LoVo (cell line): ENCODE measurements at places on chromosomes 7 and 10.

DNA sequence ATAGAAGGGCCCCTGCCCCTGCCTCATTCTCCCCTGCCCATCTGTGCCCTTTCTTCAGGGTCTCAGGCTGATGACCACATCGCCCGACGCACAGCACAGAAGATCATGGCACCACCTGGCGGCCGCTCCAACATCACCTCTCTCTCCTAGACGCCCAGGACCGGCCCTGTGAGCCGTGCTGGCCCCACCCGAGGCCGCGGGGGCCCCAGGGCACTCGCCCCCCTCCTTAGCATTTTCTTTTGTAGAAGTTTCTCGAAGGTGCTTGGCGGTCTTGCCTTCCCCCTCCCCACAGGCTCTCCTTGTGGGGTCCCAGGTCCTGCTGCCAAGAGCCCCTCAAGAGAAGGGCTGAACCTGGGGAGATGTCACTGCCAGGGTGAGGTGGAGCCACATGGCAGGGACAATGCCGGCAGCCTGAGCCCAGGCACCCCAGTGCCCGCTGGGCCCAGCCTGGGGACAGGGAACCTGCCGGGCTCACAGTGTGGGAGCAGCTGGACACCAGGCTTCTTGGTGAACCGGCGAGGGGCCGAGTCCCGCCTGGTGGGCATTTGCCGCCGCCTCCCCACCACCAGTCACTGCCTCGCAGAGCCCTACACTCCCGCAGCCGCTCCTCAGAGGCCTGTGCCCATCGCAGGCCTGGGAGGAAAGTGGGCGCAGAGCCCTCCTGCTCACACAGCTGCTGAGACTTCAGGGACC is 18.2 kb downstream of the DPYSL4 start:
- no peak for DNase-seq

DNA sequence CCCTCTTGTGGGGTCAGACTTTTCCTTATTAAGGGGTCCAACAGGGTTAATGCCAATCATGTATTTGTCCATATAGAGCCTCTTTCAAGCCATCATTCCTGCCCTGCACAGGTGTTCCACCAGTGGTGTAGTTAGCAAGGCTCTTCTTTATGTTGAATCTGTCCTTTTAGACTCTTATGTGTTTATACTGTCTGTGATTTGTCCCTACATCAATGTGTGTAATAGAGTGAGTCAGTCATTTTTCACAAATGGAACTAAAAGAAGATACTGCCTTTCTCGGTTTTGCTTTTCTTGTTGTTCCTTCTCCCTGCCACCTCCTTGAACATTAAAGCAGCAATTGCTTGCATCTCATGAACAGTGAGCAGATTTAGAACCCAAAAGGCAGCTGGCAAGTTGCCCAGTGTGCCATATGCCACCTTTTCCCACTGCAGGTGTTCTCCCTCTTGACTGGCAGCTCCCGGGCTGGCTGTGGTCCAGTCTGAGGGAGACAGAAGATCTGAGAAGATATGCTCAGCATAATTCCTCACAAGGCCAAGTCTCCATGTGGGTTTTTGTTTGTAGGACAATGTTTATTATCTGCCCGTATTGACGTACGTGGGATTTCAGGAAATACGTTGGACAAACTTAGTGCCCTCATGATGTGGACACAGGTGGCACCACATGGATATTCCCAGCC is 154.1 kb downstream of the LHFPL3 start:
- no peak for DNase-seq

- DNase-seq: peak; percentile 86
Measured at GRCh38 chr7:102272075-102272916, 14.4 kb upstream of the SH2B2 start.

DNA sequence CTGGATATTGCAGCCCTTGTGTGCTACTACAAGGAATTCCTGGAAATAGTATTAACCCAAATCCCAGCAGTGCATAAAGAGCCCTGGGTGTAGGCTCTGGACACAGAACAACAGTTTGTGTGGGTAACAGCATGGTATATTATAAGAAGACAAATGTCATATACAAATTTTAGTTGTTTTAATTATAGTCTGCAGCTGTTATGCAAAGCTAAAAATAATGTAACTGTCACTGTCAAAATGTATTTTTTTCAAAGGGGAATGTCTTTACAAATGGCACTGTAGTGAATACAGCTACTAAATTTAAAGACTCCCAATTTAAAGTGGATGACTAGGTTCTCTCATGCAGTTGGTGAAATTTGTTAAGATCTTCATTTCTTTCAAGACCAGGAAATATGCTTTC is 339.0 kb downstream of the GPR37 start:
- DNase-seq: no peak

GRCh38 chr7:104973909-104974415 is 40.0 kb upstream of the KMT2E start:
- no peak for DNase-seq

DNA sequence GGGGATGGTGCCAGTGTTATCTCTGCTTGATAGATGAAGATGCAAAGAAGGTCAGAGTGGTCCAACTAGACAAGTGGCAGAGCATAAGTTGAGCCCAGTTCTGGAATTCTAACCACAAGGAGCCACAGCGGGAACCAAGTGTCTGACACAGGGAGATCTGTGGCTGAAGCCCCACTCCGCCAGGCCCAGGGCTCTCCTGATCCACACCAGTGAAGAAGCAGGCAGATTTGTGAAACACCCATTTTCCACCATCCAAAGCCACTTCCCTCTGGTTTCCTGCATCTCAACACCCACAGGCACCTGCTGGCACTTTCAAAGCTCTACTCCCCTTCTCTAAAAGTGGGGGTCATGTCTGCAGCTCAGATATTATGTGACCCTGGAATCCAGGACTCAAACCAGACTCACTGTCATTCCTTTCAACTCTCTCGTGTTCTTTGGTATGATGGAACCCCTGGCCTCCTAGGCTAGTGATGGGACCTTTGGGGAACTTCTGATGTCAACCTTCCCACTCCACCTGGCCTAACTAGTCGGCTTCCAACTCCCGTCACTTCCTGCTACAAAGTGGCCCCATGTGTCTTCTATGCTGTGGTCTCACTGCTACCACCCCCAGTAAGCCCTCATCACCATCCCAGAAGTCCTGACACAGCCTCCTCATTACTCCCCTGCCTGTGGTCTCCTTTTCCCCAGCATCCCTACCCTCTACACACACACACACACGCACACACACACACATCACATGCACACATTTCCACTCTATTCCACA is 177.6 kb downstream of the GRID1 start:
- DNase-seq: no peak

GRCh38 chr7:120395526-120396019 is 122.6 kb downstream of the KCND2 start:
- DNase-seq: no peak

- DNase-seq: no peak
Measured at GRCh38 chr7:101533103-101533465, 96.0 kb downstream of the MYL10 start.

GRCh38 chr7:21603462-21603861 is 60.6 kb downstream of the DNAH11 start:
- DNase-seq: no peak

DNA sequence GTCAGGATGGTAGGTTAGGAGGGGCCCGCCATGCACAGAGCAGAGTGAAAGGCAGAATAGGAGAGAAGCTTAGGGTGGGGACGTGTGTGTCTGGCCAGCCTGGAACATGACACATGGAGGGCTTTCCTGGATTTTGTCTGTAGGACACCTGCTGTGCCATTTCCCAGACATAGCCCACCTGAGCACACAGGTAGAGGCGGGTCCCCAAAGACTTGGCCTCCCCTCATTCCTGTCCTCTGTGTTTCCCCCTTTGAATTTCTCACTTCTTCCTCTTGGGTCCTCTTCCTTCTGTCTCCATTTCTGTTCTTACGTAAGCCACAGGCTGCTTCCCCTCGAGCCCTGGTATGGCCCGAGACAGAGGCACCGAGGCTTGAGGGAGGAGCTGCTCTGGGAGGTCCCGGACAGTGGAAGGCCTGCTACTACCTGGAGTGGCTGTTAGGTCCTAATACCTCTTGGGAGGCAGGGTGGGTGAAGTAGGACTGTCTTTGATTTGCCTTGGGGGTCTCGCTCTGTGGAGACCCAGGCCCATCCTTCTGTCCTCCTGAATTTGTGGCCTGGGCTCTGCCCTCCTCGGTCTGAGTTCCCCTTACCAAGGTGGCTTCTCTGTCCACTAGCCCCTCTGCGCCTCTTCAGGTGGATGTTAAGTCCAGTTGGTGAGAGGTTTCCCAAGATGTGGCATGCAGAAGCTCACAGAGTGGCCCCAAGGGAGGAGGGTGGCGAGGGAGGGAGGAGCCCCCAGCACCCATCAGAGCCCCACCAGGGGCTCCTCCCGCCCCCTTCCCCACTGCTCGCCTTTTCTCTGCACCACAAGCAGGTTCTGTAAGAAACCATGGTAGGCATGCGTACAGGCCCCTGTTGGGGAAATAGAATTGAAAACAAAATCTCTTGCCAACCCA is 5.5 kb downstream of the ZNF775 start:
- no peak for DNase-seq

GRCh38 chr10:91745090-91745831 is 53.0 kb upstream of the TNKS2 start:
- no peak for DNase-seq

DNA sequence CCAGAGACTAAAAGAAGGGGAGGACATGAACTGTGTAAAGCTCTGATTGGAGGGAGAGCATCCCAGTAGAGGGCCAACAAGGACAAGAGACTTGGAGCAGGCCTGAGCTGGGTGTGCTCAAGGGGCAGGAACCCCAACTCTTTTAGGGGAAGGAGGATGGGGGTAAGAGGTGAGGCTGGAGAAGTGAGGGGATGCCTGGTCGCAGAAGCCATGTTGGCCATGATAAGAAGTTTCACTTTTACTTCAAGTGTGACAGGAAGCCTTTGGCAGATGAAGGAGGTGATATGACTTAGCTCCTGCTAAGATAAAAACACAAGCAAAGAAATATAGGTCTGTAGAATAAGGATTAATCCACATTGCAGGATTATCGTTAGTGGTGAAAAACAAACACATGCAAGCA is 208.3 kb downstream of the JAZF1 start:
- no peak for DNase-seq

DNA sequence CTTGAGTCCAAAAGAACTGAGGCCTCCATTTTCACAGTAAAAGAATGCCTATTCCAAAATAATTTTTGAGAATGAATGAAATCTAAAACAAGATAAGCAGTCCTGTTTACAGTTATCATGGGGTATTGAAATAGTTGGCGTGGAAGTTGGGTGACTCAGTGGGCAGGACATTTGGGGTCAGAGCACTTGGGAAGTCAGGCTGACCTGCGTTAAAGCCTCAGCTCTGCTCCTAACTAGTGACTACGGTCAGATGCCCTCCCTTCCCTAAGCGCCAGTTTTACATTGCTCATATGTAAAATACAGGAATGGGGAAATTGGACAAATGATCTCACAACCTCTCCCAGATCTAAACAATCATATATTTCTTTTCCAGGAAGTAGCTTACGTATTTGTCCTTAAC is 2.3 kb upstream of the PAPSS2 start:
- DNase-seq: no peak

GRCh38 chr7:40455485-40455884 is 320.7 kb downstream of the SUGCT start:
- DNase-seq: no peak

GRCh38 chr7:1380821-1381580 is 78.3 kb downstream of the MICALL2 start:
- no peak for DNase-seq

DNA sequence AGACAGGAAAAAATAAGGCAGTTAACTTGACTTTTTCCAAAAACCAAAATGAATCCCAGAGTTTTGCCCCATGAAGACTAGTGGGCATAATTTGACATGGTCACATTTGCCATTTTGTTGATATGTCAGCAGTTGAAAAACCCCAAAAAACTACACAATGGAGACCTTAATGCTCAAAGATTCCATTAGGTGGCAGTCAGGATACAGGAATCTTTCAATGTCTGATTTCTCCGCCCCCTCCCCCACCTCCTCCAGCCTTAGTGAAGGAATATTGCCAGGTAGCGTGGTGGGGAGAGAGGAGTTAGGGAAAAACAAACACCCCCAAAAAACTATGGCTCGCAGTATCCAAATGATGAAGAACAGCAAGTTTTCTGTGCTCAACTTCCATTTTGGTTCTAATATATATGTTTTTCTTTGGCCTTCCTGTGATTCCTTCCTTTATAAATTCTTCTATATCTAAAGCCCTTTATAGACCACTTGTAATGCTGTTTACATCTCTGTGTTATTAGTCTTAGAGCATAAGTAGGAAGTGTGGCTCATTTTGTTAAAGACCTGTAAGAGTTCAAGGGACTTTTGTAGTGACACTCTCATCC is 6.7 kb upstream of the SMNDC1 start:
- peak; percentile 72 for DNase-seq

DNA sequence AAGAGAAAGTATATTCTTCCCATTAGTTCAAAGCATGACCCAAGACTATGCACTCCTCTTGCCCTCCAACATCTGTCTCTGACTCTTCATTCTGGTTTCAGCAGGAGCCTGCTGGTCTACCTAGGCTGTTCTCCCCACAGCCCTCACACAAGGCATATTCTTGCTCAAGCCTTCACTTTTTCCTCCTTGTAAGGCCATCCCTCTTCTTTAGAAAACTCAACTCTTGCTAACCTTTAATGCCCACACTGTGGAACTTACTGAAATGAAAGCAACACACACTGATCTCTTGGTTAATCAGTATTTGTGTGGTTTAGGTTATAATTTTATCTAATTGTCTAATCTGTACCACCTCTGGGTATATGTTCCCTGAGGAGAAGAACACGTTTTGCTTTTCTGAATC is 75.8 kb downstream of the PRKCQ start:
- no peak for DNase-seq

DNA sequence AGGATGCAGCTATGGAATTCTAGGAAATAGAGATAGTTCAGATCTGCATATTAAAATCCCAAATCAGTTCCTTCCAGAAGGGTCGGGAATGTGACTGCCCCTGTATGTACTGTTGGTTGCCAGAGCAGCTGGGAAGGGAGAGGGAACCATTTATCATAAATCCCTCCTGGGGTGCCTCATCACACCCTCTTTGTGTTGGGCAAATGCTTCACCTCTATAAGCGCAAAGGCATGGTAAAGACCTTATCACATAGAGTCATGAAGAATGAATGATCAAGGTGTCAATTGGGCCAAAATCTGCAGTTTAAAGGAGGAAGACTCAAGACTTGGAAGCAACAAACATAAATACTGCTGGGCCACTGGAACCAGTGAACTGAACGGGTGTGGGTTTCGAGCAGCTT is 65.0 kb downstream of the FRMD4A start:
- no peak for DNase-seq

- DNase-seq: no peak
Measured at GRCh38 chr10:43262902-43263466, 3.9 kb downstream of the RASGEF1A start.
